ENCODE measurements at places on chromosomes 3 and 15.

DNA sequence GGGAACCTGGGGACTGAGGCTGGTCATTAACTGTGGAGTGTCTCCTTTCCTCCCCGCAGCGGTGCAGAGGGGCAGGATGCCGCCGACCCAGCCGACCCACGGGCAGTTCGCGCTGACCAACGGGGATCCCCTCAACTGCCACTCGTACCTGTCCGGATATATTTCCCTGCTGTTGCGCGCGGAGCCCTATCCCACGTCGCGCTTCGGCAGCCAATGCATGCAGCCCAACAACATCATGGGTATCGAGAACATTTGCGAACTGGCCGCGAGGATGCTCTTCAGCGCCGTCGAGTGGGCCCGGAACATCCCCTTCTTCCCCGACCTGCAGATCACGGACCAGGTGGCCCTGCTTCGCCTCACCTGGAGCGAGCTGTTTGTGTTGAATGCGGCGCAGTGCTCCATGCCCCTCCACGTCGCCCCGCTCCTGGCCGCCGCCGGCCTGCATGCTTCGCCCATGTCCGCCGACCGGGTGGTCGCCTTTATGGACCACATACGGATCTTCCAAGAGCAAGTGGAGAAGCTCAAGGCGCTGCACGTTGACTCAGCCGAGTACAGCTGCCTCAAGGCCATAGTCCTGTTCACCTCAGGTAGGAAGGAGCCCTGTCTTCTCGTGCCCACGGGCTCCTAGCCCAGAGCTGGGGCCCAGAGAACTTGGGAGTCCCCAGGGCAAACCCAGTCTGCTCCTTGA, 3.7 kb downstream of the NR2F2 start:
- DNase-seq: no peak

DNA sequence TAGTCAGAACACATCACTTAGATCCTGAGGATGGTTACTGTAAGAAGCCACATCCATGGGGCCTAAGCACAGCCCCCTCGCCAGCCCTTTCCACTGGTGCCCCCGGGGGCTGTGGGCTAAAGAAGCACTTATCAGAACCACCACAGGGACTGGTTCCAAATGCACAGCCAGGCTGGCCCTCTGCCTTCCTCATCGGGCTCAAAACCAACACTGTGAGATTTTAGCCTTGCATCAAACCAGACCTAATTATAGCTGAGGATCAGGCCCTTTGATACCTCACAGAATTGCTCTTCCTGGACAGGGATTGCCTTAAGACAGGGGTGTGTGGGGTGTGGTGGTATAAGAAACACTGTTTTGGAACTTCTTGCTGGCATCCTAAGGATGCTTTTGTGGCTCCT, 23.7 kb downstream of the SRPRB start:
- DNase-seq: no peak

DNA sequence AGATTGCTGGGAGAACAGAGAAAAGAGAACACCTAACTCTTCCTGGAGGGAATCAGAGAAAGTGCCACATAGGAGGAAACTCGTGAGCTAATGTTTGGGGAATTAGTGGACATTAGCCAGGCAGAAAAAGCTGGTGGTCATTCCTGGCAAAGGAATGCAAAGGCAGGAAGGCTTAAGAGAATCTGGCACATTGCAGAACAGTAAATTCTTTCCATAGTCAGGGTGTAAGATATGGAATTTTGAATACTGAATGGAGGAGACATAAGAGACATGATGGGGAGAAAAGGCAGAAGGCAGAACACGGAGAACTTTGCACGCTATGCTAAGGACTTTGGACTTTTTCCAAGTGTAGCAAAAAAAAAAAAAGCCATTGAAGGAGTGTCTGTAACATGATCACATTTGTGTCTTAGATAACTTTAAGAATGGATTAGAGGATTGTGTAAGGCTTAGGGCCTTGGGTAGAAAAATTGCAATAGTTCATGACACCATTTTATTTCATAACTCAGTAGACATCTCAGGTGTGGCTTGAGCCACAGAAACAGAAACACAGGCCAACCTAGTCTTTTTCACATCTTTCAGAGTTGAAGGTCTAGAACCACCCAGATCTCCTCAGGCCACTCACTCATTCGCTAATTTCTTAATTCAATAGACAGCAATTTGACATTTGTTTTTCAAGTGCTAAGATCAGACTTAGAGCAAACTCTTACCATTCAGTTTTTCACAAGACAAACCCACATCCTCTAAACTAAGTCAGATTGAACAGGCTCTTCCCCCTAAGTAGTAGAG, 31.2 kb upstream of the CCDC80 start:
- DNase-seq: no peak

DNA sequence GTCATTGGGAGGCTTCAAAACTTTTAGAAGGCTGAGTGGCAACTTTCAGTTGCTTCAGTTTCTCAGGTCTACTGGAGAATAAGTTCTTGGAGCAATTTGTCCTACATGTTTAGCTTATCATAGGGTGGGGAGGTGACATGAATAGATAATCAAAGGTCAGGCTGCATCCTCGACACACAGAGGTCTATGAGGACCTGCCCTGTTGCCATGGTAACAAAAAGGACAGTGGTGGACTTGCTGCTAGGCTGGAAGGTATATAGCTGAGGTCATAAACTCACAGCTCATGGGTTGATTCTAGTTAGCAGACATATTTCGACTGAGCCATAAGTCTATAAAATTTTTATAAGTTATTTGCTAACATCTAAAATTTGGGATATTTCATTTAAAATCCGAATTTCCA, 267.0 kb downstream of the THRB start:
- no peak for DNase-seq

GRCh38 chr15:98525661-98526001, 122.7 kb upstream of the IGF1R start:
- no peak for DNase-seq

- no peak for DNase-seq
These were observed 148.7 kb downstream of the RORA start for GRCh38 chr15:61080221-61081026.
